ENCODE measurements at places on chromosomes 13 and 19.

DNA sequence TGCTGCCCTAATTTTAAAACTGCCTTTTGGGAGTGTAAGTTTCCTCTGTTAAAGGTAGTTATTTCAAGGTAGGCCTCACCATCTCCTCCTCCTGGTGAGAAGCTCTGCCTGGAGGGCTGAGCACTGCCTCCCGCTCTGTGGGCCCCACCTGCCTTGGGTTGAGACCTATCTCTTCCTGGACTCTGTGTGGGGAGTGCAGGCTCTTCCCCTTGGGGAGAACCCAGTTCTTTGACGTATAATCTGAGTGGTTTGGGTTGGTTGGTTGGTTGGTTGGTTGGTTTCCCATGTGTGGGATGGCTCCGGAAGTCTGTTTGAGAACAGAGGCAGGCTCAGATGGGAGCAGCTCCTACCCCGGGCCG lies 39.1 kb downstream of the ACTN4 start:
- no peak for DNase-seq

DNA sequence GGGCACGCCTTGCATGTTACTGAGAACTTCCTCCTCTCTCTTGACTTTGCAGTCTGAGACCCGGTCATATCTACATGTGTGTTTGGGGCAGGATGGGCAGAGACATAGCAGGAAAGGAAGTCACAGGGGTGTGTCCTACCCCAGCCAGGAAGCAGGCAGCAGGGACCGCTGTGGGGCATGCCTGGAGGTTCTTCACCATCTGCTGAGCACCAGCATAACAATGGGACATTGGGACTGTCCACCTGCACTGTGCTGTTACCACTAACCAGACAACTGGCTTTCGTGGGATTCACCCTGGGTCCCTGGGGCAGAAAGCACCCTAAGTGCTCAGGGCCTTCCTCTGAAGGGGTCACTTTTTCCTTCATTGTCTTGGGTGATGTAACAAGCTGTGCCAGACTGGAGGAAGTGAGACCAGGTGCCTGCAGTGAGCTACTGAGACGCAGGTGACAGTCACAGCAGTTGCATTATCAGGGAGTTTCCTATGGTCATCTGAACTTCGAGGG lies 2.6 kb upstream of the HAUS5 start:
- no peak for DNase-seq

GRCh38 chr13:91889641-91890040 lies 491.2 kb downstream of the GPC5 start:
- DNase-seq: no peak

GRCh38 chr13:106230450-106230849 lies 305.0 kb downstream of the EFNB2 start:
- DNase-seq: no peak

GRCh38 chr19:53432088-53432661 lies 391 bp downstream of the ZNF761 start:
- DNase-seq: no peak
